Stomach (tissue), 19 donors: ENCODE measurements at places on chromosomes 1 and 21. TPM values are rescaled to one million over a fixed set of nuclear protein-coding genes. Genes with fewer than 3 reads are reported as not detected.
A peak's percentile ranks its signal among the peaks of the same experiment; 100 is the strongest.

RGL1 gene
- 7.2 TPM for total RNA-seq

- no peak overlapping the region for H3K4me3 ChIP-seq
- H3K27me3 ChIP-seq, result no peaks in the 10 kb centered on the region
- no peaks in the 10 kb centered on the region for H3K36me3 ChIP-seq
- H3K27ac ChIP-seq, result no peak overlapping the region
- no peaks in the 10 kb centered on the region for H3K4me1 ChIP-seq
- DNase-seq, result no peak
Observed at GRCh38 chr1:51114137-51114536, 12.1 kb downstream of the C1orf185 start.

- no peak overlapping the region for H3K4me3 ChIP-seq
- no peak overlapping the region for H3K27ac ChIP-seq
- no peaks in the 10 kb centered on the region for H3K36me3 ChIP-seq
- peaks cover 47% of the 10 kb centered on the region for H3K4me1 ChIP-seq
Observed at GRCh38 chr1:16156848-16157495, 1.1 kb upstream of the EPHA2 start.

DNA sequence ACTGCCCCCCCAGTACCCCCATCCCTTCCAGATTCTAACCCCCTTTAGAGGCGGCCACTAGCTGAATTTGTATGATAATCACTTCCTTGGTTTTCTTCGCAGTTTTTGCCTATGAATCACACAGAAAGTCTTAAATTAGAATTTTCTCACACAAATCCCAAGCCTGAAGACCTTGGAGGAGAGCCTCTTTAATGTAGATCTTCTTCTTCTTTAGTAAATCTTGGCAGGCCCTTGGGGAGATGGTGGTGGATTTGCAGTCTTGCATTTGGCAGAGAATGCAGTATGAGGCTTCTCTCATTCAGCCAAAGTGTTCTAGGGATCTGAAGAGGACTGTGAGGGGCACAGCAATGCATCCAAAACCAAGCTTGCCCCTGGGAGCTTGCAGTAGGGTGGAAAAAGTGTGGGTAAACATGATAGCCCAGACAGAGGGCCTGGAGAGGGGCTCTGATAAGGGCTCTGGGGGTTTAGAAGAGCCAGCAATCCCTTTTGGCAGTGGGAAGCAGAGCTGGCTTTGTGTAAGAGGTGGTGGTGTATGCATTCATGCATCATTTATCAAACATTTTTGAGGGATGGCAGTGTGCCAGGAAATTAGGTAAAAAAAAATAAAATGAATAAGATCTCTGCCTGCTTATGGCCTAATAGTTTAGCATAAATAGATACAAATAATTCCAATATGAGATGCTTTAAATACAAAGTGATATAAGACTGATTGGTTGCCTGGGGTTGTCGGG lies 7.7 kb upstream of the CDC42 start:
- H3K27me3 ChIP-seq, result no peaks in the 10 kb centered on the region
- peaks cover 31% of the 10 kb centered on the region for H3K4me1 ChIP-seq
- no peak overlapping the region for H3K27ac ChIP-seq
- peak; percentile 65 for DNase-seq
- no peak overlapping the region for H3K4me3 ChIP-seq

DNA sequence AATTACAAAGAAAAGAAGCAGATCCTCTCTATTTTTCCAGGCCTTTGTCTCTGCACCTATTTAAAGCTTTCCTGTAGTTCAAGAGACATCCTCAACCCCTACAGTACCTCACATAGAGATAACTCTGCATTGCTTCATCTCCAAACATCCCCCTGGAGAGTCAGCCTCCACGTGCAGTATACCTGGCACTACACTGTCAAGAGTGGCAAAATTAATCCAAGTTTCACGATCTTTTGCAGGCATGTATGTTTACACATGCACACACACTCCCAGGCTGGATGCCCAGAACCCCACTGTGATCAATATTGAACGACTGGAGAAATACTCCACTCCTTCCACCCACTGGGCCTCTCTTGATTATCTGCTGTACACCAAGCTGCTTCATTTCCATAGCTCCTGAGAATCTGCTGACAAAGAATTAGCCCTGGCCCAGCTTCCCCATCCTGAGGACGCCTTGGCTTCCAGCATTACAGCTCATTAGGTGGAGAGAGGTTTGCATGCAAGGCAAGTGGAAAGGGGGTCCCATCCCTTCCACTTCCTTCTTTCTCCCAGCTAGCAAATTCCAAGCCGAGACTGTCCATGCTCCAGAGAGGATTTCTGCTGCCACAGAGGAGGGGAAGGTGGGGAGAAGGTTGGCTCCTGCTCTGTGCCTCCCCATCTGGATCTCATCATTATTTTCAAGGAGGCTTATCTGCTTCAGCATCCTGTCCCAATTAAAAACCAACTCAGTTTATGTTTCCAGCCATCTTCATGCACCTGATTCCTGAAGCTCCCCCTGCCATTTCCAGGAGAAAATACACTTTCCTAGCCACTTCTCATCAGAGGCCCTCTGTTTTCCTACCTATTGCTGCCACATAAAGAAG lies 66.5 kb upstream of the GOLT1A start:
- no peaks in the 10 kb centered on the region for H3K27me3 ChIP-seq
- no peak overlapping the region for H3K27ac ChIP-seq
- peaks cover 100% of the 10 kb centered on the region for H3K4me1 ChIP-seq
- H3K4me3 ChIP-seq, result no peak overlapping the region
- no peaks in the 10 kb centered on the region for H3K36me3 ChIP-seq

- peaks cover 27% of the 10 kb centered on the region for H3K36me3 ChIP-seq
- H3K4me3 ChIP-seq, result peak overlapping the region; percentile 98
- DNase-seq, result peak; percentile 83
- no peaks in the 10 kb centered on the region for H3K27me3 ChIP-seq
- peaks cover 16% of the 10 kb centered on the region for H3K4me1 ChIP-seq
- H3K27ac ChIP-seq, result peak overlapping the region; percentile 90
Observed at GRCh38 chr1:27726173-27727044, 648 bp downstream of the FAM76A start.

TRMT13 gene
- total RNA-seq, result 4.7 TPM

- H3K36me3 ChIP-seq, result no peaks in the 10 kb centered on the region
- peak overlapping the region; percentile 85 for H3K27ac ChIP-seq
- peaks cover 46% of the 10 kb centered on the region for H3K4me1 ChIP-seq
Observed at GRCh38 chr1:12174924-12175810, 8.4 kb downstream of the TNFRSF1B start.

DNA sequence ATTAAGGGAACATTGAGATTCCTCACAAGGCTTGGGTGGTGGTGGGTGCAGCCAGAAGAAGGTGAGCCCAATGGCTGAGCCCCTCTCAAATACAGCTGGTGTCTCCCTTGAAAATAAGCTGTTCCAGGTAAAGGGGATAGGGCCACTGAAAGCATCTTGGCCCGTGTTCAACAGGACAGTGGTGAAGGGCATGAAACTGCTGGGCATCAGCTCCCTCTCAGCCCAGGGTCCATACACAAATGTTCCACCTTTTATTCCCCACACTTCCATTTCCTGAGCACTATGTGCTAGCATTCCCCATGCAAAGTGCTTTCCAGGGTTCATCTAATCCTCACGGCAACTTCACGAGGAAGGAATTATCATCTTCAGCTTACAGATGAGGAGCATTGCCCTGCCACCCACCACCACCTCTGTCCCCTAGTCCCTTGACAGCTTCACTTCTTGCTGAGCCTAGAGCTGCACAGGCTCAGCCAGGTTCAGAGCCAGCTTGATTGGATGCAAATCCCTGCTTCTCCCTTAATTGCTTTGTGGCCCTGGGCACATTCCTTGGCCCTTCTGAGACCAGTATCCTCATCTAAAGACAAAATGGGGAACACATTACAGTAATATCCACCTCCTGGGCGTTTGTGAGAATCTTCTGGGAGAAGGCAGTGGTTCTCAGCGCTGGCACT lies 9.6 kb downstream of the TAGLN2 start:
- peak overlapping the region; percentile 75 for H3K27ac ChIP-seq
- peaks cover 36% of the 10 kb centered on the region for H3K36me3 ChIP-seq
- no peak for DNase-seq
- no peak overlapping the region for H3K4me3 ChIP-seq
- peaks cover 100% of the 10 kb centered on the region for H3K4me1 ChIP-seq

GRCh38 chr1:87305762-87306161 lies 22.9 kb upstream of the LMO4 start:
- no peaks in the 10 kb centered on the region for H3K27me3 ChIP-seq
- no peaks in the 10 kb centered on the region for H3K36me3 ChIP-seq
- H3K4me1 ChIP-seq, result no peaks in the 10 kb centered on the region
- no peak for DNase-seq
- H3K27ac ChIP-seq, result no peak overlapping the region
